ENCODE measurements at places on chromosomes 7 and 10.

- no peak for DNase-seq
Measured at GRCh38 chr7:44712012-44712411, 36.6 kb upstream of the ZMIZ2 start.

GRCh38 chr7:155323001-155323638 lies 25.4 kb downstream of the INSIG1 start:
- no peak for DNase-seq

- DNase-seq = no peak
Measured at GRCh38 chr10:124210263-124210662, 116.9 kb upstream of the CHST15 start.

GRCh38 chr10:16116404-16117304 lies 256.3 kb upstream of the MINDY3 start:
- DNase-seq = no peak

DNA sequence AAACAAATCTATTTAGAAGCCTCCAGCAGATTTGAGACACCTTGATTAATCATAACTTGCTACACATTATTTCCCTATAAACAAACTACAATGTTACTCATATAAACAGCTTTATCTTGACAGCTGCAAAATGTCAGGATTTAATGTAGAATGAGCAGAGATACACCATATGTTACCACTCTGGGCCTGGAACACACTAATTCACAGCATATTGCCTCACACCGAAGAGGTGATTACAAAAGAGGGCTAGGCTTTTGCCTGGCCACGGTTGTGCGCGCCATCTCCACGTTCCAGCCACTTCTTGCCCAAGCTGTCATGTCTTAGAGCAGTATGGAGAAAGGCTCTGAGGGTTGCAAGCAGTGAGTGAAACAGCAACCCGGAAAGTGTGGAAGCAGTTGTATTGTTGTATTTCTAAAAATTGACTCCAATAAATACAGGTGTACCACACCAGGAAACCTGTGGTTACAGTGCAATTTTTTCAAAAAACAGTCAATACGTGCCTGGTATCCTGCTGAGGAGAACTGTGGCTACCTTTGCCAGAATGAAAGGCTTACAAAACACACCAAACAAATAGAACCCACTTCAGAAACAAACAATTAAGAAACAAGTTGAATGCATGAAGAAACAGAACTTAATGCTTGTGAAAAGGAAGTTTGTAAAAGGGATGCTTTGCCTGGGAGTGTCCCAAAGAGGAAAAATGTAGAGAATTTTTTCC lies 498.1 kb downstream of the PLXNA4 start:
- DNase-seq = no peak
